ENCODE measurements at places on chromosomes 5 and 9.

DNA sequence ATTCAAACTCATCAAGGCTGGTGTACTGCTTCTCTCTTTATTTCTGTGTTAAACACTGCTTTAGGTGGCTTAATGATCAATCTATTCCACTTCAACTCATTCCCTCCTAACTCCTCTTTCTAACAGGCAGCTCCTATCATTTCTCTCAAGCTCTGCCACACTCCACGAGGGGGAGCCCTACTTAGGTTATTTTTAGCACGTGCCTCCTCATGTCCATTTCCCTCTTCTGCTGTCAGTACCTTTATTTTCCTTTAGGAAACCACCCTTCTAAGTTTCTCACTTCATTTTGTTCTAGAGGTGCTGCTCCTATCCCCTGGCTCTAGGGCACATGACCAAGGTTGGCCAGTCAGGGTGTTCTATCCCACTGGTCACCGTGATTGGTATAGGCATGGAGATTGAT lies 6.7 kb upstream of the BRINP1 start:
- DNase-seq: no peak

GRCh38 chr5:14343376-14343775 lies 200.2 kb downstream of the TRIO start:
- DNase-seq: no peak

DNA sequence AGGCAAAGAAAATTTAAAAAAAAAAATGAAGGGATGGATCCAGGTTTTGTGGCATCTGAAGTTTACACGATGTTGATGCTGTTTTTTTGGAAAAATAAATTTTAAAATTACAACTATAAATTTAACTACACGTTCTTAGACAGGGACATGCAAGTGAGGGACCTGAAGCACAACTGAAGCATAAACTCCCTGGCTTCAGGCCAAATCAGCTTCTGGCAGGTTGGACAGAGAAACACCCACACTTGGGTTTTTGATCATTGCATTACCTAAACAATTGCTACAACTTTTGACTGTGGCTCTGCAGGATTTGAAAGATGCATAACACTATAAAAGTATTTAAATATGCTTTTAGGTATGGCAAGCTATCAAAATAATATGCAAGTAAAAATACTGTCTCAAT lies 1318.3 kb upstream of the DMAC1 start:
- DNase-seq: no peak

- no peak for DNase-seq
These were observed 652 bp downstream of the ARSK start for GRCh38 chr5:95555553-95555952.

- DNase-seq: no peak
These were observed 94.2 kb upstream of the ANKH start for GRCh38 chr5:14965815-14966214.

DNA sequence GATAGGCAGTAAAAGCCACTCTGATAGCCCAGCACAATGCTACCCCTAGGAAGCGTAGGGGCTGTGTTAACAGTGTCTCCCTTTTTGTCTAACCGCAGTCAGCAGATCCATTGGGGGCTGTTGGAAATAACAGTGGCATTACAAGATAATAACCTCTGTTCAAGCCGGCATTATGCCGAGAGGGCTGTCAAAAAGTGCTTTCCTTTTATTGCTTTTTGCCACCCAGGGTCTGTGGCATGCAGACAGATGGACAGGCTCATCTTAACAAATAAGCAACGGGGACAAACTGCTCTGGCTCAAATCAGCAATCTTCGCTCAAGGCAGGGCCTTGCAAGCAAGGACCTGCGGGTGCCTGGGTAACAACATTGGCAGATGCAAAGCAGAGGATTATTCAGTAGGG lies 123.3 kb downstream of the TLR4 start:
- no peak for DNase-seq

All from naive thymus-derived CD4-positive, alpha-beta T cell (primary cell).